ENCODE measurements at places on chromosomes 5 and 9. TPM values are rescaled to one million over a fixed set of nuclear protein-coding genes. Genes with fewer than 3 reads are reported as not detected.

DNA sequence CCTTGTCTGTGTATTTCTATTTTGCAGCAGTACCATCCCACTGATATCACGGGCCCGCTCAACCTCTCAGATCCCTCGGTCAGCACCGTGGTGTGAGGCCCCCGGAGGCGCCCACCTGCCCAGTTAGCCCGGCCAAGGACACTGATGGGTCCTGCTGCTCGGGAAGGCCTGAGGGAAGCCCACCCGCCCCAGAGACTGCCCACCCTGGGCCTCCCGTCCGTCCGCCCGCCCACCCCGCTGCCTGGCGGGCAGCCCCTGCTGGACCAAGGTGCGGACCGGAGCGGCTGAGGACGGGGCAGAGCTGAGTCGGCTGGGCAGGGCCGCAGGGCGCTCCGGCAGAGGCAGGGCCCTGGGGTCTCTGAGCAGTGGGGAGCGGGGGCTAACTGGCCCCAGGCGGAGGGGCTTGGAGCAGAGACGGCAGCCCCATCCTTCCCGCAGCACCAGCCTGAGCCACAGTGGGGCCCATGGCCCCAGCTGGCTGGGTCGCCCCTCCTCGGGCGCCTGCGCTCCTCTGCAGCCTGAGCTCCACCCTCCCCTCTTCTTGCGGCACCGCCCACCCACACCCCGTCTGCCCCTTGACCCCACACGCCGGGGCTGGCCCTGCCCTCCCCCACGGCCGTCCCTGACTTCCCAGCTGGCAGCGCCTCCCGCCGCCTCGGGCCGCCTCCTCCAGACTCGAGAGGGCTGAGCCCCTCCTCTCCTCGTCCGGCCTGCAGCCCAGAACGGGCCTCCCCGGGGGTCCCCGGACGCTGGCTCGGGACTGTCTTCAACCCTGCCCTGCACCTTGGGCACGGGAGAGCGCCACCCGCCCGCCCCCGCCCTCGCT is 1.9 kb downstream of the LRRC26 start:
- no peaks in the 10 kb centered on the region for H3K27me3 ChIP-seq
- peak overlapping the region; percentile 26 for H3K4me3 ChIP-seq
- no peak for DNase-seq
- no peaks in the 10 kb centered on the region for H3K36me3 ChIP-seq
- H3K27ac ChIP-seq = no peak overlapping the region

DNA sequence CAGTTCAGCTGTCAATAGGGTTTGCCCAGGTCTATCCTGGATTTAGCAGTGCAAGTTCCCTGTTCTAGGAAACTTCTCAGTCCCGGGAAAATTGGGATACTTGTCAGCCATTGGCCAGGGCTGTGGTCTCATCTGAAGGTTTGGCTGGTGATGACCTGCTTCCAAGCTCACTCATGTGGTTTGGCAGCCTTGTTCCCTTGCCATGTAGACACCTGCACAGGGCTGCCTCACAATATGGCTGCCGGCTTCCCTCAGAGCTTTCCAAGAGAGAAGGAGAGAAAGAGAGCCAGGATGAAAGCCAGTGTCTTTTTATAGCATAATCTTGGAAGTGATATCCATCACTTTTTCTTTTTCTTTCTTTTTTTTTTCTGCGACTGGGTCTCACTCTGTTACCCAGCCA is 37.7 kb upstream of the HMCN2 start:
- no peak overlapping the region for H3K4me3 ChIP-seq
- H3K27me3 ChIP-seq = no peaks in the 10 kb centered on the region
- H3K36me3 ChIP-seq = no peaks in the 10 kb centered on the region

DNA sequence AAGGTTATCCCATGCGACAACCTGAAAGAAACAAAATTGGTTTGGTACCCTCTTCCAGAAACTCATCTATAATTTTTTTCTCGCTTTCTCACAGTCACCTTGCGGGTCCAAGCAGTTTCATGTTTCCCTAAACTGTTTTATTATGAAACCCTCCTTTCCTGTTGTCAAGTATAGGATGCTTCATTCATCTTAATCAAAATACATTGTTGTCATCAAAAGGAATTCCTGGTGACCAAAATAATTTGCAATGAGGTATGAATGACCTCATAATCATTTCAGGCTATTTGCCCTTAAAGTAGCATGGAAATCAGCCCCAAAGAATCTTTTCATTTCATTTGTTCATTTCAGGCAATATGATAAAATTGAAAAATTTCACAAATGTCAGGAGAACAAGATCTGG is 503.0 kb downstream of the SPATA31D1 start:
- no peak for DNase-seq
- no peak overlapping the region for H3K4me3 ChIP-seq
- H3K27ac ChIP-seq = no peak overlapping the region
- H3K27me3 ChIP-seq = no peaks in the 10 kb centered on the region
- H3K4me1 ChIP-seq = peaks cover 9% of the 10 kb centered on the region
- H3K36me3 ChIP-seq = no peaks in the 10 kb centered on the region

The ADAMTS16 gene
- 0.16 TPM for total RNA-seq

DNA sequence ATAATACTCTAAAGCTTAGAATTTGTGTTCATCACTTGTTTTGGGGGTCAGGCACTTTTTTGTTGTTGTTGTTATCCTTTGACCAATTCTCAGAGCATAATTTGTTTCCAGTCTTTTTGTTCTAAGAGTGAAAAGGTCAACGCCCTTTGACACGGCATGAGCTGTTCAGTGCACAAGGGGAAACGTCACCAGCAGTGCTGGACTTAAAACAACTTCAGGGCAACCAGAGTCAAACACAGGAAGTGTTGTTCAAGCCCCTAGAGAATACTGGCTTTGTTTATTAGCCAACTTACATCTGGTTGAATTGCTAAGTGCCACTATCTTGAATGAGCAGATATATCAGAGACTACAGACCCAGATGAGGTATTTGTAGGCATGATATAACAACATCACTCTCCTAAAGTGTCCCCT is 368.9 kb downstream of the TMEM161B start:
- no peaks in the 10 kb centered on the region for H3K27me3 ChIP-seq
- no peaks in the 10 kb centered on the region for H3K36me3 ChIP-seq
- H3K27ac ChIP-seq = no peak overlapping the region
- no peak overlapping the region for H3K4me3 ChIP-seq

DNA sequence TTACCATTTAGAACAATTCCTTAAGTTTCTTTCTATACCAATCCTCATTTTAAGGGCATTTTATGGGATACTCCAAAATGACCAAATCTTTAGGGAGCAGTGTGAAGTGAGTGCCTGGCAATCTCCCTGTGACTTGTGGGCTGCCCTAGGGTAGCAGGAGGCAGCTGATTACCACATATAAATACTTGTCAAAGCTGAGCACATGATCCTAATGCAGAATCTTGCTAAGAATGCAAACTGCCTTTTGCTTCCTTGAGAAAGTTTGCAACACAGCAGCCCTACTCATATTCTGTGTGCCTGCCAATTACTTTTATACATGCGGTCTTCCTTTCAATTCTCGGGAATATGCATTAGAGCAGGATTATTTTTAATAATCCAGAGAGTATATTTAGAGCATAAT is 18.2 kb upstream of the NREP start:
- H3K27ac ChIP-seq = no peak overlapping the region
- H3K4me1 ChIP-seq = no peaks in the 10 kb centered on the region
- H3K36me3 ChIP-seq = no peaks in the 10 kb centered on the region

DNA sequence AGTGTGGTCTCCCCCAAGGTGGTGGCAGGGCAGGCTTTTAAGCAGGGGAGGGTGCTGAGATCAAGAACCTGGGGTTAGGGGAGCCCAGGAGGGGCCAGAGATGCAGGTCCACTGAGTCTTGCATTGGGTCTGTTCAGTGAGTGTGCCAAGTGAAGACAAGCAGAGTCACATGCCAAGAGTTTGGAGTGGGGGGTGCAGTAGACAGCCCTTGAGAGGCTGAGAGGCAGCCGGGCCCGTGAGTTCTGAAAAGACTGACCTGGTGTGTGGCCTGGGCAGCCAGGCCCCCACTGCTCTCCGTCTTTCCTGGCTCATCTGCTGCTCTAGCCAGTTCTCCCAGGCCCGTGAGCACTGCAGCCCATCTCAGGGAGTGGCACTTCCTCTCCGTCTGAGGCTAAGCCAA is 120.0 kb downstream of the DAB2IP start:
- H3K27ac ChIP-seq = peak overlapping the region; percentile 57
- no peak overlapping the region for H3K4me3 ChIP-seq
- H3K36me3 ChIP-seq = no peaks in the 10 kb centered on the region

GRCh38 chr5:68368311-68369022 is 152.9 kb downstream of the PIK3R1 start:
- no peaks in the 10 kb centered on the region for H3K36me3 ChIP-seq
- H3K4me3 ChIP-seq = no peak overlapping the region
- no peaks in the 10 kb centered on the region for H3K27me3 ChIP-seq
- H3K27ac ChIP-seq = no peak overlapping the region
- peak; percentile 18 for DNase-seq

- no peak for DNase-seq
- no peak overlapping the region for H3K4me3 ChIP-seq
- H3K4me1 ChIP-seq = no peaks in the 10 kb centered on the region
- no peaks in the 10 kb centered on the region for H3K27me3 ChIP-seq
- H3K36me3 ChIP-seq = no peaks in the 10 kb centered on the region
Measured at GRCh38 chr5:138132543-138132942, 6.7 kb downstream of the NME5 start.

The ALDH1B1 gene
- 42.4 TPM for total RNA-seq

The DIAPH1 gene
- total RNA-seq = 53.7 TPM

The PCDHB15 gene
- total RNA-seq = 27.6 TPM

DNA sequence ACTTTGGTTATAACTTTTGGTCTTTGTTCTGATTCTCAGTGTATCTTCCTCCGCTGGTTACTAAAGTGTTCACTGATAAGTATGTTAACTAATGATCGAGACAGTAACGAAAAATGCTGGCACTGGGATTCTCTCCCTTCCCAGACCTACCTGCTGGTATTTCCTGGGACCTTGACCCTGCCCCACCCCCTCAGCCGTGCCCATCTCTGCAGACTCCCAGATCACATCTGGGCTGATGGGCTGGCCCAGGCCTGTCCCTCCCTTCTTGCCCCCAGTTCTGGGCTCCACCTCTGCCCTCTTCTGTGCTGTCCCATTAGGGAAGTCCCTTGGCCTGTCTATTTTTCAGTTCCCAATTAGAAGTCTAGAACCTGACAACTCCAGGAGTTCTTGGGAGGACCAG is 46.9 kb downstream of the NEURL1B start:
- H3K36me3 ChIP-seq = no peaks in the 10 kb centered on the region
- H3K27me3 ChIP-seq = no peaks in the 10 kb centered on the region
- H3K27ac ChIP-seq = peak overlapping the region; percentile 3
- H3K4me1 ChIP-seq = peaks cover 26% of the 10 kb centered on the region
- DNase-seq = no peak

GRCh38 chr9:121367306-121368137 is 2.5 kb downstream of the STOM start:
- no peaks in the 10 kb centered on the region for H3K27me3 ChIP-seq
- H3K27ac ChIP-seq = peak overlapping the region; percentile 96
- no peak overlapping the region for H3K4me3 ChIP-seq
- H3K36me3 ChIP-seq = no peaks in the 10 kb centered on the region
- H3K4me1 ChIP-seq = peaks cover 28% of the 10 kb centered on the region

- H3K4me1 ChIP-seq = peaks cover 17% of the 10 kb centered on the region
- no peak overlapping the region for H3K4me3 ChIP-seq
- no peak for DNase-seq
- no peaks in the 10 kb centered on the region for H3K36me3 ChIP-seq
Measured at GRCh38 chr5:126878085-126878484, 101.1 kb downstream of the LMNB1 start.

The TAF11L10 gene
- total RNA-seq = not detected

- H3K27ac ChIP-seq = no peak overlapping the region
- H3K36me3 ChIP-seq = no peaks in the 10 kb centered on the region
- H3K4me3 ChIP-seq = no peak overlapping the region
- no peaks in the 10 kb centered on the region for H3K27me3 ChIP-seq
- H3K4me1 ChIP-seq = no peaks in the 10 kb centered on the region
Measured at GRCh38 chr5:164119806-164120447, 614.5 kb downstream of the MAT2B start.

GRCh38 chr5:180618487-180618828 is 27.2 kb upstream of the SCGB3A1 start:
- no peak for DNase-seq
- H3K36me3 ChIP-seq = no peaks in the 10 kb centered on the region
- H3K27me3 ChIP-seq = no peaks in the 10 kb centered on the region
- H3K4me1 ChIP-seq = no peaks in the 10 kb centered on the region

DNA sequence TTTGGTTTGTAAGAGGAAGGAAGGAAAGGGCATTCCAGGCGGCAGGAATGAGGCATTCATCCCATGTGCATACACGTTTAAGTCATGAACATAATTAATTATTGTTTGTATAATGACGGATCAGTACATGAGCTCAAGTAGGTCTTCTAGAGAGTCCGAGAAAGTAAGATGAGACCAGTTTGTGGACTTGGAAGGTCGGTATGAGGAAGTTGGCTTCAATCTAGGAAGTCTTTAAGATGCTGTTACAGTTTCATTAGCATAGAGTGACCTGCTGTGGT is 2.1 kb downstream of the GTF3C4 start:
- DNase-seq = no peak
- H3K27me3 ChIP-seq = no peaks in the 10 kb centered on the region
- H3K4me1 ChIP-seq = peaks cover 13% of the 10 kb centered on the region
- H3K36me3 ChIP-seq = no peaks in the 10 kb centered on the region
- H3K27ac ChIP-seq = no peak overlapping the region

- DNase-seq = no peak
- H3K4me3 ChIP-seq = no peak overlapping the region
- H3K4me1 ChIP-seq = no peaks in the 10 kb centered on the region
- no peaks in the 10 kb centered on the region for H3K36me3 ChIP-seq
Measured at GRCh38 chr5:153592081-153592480, 101.6 kb downstream of the GRIA1 start.

DNA sequence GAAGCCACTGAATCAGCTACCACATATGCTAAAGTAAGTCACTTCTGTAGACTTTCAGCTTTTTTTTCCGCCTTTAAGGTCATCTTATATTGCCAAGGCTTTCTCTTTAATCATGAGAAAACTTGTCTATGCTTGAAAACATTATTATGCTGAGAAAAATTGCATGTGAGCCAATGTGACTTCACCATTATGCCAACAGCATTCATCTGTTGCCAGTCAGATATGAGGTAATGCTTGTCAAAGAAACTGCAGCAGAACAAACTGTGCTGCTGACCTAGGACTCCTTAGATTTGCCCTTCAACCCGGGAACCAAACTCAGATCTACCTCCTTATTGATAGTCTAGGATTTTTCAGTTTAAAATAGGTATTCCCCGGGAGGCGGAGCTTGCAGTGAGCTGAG is 34.3 kb downstream of the SLC44A1 start:
- H3K4me3 ChIP-seq = no peak overlapping the region
- DNase-seq = no peak
- no peaks in the 10 kb centered on the region for H3K36me3 ChIP-seq
- no peak overlapping the region for H3K27ac ChIP-seq
- H3K4me1 ChIP-seq = no peaks in the 10 kb centered on the region

The SLC34A3 gene
- 0.25 TPM for total RNA-seq

All from testis (tissue), 5 donors.